NCI-H345 (cell line): ENCODE measurements at places on chromosomes 13 and 19.

GRCh38 chr13:109610517-109610916 is 175.9 kb downstream of the IRS2 start:
- DNase-seq: no peak

- DNase-seq: peak; percentile 29
These were observed 900 bp downstream of the PPP1R13L start for GRCh38 chr19:45403781-45404556.

DNA sequence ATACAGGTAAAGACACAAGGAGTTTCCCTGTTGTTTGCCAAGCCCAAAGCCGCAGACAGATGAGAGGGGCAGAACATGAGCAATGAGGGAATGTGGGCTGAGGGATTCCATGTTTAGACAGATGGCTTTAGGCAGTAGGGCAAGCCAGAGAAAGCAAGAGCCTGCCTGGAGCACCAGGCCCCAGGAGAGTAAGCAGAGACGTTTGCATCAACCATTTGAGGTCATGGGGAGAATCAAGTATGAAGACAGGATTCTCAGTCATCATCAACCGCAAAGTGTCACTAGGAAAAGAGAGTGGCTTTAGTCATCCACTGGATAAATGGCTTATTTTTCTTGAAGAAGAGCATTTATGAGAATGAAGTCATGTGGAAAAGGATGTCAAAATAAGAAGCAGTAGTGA is 184.7 kb downstream of the COG6 start:
- no peak for DNase-seq

- DNase-seq: no peak
These were observed 1.7 kb downstream of the PDX1 start for GRCh38 chr13:27921421-27921960.

- no peak for DNase-seq
These were observed 204.4 kb downstream of the LACC1 start for GRCh38 chr13:44084146-44084545.

GRCh38 chr13:29859971-29860370 is 9.6 kb upstream of the UBL3 start:
- no peak for DNase-seq

DNA sequence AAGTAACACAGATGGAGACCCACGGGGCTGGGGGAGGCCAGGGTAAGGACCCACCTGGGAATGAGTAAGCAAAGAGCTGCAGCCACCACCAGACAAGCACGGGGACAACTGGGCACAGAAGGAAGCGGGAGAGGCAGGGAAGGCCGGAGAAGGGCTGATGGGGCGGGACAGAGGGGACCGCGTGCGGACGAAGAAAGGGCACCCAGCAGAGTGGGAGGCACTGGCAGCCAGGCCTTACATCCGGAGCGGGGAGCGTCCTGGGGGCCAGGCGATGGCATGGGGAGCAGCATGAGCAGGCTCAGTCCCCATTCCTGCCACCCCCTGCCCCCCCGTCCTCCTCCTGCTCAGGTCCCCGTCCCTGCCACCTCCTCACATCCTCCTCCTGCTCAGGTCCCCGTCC is 3.0 kb downstream of the PROZ start:
- no peak for DNase-seq
